ENCODE measurements at places on chromosomes 6 and 20.

DNA sequence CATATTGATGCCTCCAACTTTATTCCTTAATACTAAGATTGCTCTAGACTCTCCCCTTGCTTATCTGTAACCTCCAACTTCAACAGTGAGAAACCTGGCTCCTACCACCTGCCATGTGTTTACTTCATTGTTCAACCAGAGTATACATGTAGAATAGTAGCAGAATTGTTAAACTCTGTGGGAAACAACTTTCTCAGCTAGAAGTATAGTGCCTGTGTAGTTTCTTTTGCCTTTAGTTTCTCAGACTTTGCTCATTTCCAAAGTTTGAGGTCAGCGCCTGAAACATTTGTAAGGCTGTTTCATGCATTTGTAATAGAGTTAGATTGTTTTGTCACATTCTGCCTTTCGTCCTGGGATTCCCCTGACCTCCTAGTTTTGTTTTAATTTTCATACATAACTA, 34.9 kb upstream of the HECA start:
- DNase-seq, result no peak

DNA sequence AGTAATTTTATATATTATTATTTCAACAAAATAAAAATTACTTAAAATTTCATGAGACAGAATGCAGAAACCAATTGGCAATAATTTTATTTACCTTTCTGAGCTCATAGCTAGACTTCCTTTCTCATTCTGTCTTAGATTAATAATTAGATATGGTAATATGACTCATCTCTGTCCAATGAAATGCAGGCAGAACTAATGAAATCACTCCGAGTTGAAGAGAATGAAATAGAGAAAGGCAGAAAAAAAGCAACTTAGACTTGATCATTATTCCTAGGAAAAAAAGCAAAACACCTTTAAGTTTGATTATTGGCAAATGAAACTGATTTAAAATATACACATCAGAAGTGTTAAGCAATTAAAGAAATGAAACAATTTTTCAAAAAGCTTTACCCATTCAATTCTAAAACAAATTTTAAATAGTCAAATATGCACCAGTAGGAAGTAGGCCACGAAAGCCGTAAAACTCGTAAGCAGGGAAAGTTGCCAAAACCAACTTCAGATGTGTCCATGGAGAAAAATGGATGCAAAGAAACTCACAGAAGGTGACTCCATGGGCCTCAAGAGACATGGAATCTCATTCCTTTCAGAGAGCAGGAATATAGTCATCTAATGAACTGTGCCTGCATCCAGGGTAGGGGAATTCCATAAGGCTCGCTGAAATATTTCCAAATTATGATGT, 293.8 kb upstream of the RGS17 start:
- DNase-seq, result no peak

GRCh38 chr20:17499041-17499440, 32.1 kb downstream of the BFSP1 start:
- no peak for DNase-seq

DNA sequence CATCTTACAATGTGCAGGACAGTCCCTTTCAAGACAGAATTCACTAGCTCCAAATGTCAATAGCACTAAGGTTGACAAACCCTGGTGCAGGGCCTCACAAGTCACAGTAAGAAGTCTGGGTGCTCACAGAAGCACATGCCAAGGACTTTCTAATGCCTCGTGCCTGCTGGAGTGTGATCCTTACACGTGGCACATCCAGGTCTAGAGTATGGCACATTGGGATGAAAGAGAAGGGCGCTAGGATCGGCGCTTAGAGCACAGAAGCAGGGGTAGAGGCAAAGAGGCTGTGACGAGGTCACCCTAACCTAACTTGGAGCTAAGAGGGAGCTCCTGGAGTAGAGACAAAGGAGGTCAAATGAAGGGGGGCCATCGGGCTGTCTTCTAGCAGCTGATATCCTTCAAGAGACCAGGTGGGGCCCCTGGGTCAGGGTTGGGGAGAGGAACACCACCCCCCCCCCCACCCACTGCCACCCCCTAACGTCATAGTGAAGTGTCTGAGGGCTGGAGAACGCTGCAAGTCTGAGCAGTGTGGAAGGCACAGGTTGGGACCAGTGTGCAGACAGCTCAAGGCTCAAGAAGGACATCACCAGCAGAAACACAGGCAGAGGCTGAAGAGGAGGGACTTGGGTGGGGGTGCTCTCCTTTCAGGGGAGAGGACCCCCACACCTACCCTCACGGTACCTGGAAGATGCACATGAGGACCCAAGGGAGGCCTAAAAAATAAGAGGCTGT, 97.8 kb upstream of the MRPS10 start:
- DNase-seq, result no peak

DNA sequence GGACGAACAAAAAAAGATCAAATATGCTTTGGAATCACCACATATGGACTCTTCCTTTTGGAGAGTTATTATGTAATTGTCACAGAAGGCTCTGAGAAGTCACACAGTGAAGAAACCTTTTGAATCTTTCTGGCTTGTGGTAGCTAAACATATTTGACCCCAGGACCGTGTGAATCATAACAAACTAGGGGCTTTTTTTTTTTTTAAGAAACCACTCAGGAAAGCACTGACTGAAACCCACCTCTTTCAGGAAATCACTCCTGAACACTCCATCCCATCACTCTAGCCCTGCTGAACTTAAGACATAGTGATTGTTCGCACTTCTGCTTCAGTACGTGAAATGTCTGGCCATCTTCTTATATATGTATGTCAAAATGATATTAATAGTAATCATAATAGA, 495.9 kb upstream of the ARID1B start:
- DNase-seq, result no peak

GRCh38 chr6:17600527-17601385, 654 bp downstream of the FAM8A1 start:
- DNase-seq, result no peak

GRCh38 chr6:121067381-121067780, 266.9 kb downstream of the TBC1D32 start:
- DNase-seq, result no peak

- DNase-seq, result no peak
Observed at GRCh38 chr6:56483929-56484328, 158.8 kb downstream of the DST start.
